ENCODE measurements at places on chromosomes 7 and 10.

DNA sequence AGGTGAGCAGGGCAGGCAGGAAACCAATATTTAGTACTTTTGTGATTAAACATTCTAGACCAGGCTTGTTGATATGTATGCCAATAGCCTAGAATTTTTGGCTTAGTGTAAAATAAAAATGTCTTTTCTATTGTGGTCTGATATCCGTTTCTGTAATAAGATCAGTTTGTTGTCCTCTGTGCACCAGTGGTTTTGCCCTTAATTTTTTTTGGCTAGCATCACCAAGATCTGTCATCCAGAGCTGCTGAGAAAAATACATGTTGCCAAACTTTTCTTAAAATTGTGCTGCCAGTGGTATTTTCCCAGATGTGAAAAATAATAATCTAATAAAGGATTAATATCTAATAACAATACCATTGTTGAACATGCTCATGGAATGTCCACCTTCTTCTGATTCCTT lies 115.6 kb downstream of the TWIST1 start:
- no peak overlapping the region for H3K4me3 ChIP-seq
- H3K27ac ChIP-seq = no peak overlapping the region
- H3K4me1 ChIP-seq = peaks cover 9% of the 10 kb centered on the region
- no peak for DNase-seq

DNA sequence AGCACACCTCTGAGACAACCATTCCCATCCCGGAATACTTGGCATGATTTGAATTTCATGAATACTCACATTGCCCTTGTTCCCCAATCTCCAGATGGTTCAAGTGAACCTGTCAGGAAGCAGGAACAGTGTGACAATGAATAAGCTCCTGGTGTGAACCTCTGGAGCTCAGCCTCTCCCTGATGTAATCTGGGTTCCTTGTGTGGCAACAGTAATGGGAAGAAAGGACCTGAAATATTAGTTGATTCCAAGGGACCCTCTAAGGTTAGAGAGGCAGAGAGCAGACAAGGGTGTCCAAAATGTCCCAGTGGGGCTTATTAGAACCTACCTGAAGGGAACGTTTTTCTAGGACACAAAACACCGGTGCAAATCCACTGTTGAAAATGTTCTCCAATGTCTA lies 8.5 kb downstream of the OR2A7 start:
- H3K27me3 ChIP-seq = no peaks in the 10 kb centered on the region
- no peaks in the 10 kb centered on the region for H3K36me3 ChIP-seq
- no peak overlapping the region for H3K27ac ChIP-seq
- H3K4me3 ChIP-seq = no peak overlapping the region
- no peak for DNase-seq
- no peaks in the 10 kb centered on the region for H3K4me1 ChIP-seq

DNA sequence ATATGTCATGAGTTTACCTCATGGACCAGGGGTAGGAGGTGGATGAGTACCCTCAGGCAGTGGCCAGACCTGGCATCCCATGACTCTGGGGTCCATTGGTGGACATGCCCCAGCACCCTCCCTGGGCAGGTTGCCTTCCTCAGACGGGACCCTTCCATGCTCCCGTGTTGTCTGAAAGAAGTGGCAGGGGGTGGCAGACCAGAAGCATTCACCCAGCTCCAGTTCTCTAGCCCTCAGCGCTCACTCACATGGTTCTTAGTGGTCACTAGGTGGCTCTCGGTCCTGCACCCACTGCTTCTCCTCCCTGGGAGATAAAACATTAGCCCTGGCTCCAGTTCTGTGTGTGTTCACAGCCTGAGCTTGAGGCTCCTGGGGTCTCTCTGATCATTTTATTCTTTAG lies 6.0 kb downstream of the RBP3 start:
- H3K36me3 ChIP-seq = no peaks in the 10 kb centered on the region
- DNase-seq = peak; percentile 85
- peaks cover 2% of the 10 kb centered on the region for H3K27me3 ChIP-seq
- no peak overlapping the region for H3K27ac ChIP-seq
- H3K4me1 ChIP-seq = no peaks in the 10 kb centered on the region
- H3K4me3 ChIP-seq = no peak overlapping the region

- no peak for DNase-seq
- no peak overlapping the region for H3K4me3 ChIP-seq
- H3K27ac ChIP-seq = no peak overlapping the region
- H3K4me1 ChIP-seq = peaks cover 7% of the 10 kb centered on the region
- H3K36me3 ChIP-seq = peaks cover 9% of the 10 kb centered on the region
These were observed 42.4 kb downstream of the PRPF18 start for GRCh38 chr10:13629116-13629515.

DNA sequence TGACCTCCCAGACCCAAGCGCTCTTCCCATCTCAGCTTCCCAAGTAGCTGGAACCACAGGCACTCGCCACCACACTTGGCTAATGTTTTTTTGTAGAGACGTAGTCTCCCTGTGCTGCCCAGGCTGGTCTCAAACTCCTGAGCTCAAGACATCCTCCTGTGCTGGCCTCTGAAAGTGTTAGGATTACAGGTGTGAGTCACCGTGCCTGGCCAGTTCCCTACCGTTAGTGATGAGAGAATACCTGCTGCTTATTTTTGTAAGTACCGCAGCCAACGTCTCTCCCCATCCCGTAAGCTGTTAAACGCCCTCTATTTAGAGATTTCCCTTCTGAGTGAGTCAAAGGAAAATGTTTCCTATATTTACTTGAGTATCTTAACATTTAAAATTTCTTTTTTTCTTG lies 38.5 kb upstream of the PDLIM1 start:
- no peaks in the 10 kb centered on the region for H3K36me3 ChIP-seq
- H3K4me3 ChIP-seq = no peak overlapping the region
- H3K27me3 ChIP-seq = no peaks in the 10 kb centered on the region
- no peak for DNase-seq
